Suppressor macrophage treated with lipopolysaccharide for 1 hour (primary cell): ENCODE measurements at places on chromosomes 5 and 9.

DNA sequence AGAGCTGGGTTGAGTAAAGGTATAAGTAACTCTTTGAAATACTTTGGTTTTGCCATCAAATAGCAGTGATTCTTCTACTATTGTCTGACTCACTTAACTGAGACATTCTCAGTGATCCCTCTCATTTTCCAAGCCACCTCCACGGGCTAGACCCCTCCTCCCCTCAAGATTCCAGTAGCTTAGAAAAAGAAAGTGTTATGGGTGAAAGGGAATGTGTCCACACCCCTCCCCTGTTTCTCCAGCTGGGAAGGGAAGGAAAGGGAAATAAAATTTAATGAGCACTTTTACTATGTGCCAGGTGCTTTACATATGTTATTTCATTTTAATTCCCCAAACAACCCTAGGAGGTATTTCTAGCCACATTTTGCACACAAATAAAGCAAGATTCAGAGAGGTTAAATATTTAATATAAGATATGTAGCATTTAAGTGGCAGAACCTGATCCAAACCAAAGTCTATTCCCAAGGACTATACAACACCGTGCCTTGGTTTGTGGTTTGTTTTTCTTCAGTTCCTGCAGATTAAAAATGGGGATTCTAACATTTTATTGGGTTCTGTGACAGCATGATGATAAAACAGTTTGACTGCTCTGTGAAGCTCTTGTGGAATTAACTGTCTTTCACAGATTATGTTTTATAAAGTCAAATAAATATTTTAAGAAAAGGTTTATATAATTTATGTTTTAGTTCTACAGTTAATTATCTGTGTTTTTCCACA, 135.9 kb downstream of the ZSWIM6 start:
- DNase-seq, result no peak

DNA sequence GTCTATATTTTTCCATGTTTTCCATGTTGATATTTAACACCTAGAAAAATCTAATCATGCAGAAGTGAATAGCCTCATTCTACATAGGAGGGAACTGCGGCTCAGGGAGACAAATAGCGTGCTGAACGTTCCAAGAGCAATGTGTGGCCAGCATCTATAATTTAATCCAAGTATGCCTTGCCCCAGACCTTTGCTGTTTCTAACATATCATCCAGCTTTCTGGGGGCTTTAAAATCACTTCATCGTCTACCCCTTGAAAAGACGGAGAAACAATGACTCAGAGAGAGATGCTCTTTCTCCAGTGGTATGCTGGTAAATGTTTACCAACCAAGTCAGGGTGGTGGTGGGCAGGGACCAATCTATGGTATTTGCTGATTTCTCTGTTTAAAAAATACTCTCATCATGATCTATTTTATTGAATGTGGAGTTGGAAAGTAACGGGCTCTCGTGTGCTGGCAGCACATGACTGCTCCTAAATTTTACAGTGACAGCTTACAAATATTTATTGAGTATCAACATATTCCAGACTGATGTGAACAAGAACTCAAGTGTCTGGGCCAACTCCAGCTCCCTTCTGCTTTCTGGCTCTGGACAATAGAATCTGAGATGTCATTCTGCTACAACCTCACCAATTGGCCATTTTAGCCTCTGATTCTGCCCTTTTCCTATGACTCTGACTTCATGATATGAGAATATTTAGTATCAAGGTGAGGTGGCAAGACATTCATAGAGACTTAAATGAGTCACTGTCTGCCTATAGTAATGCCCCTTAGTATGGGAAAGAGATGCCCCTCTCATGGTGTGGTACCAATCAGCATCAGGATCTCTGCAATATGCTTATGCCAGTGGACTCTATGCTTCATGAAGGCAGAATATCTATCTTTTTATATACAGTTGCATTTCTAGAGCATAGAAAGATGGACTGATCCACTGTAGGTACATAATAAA, 407.4 kb upstream of the TNC start:
- DNase-seq, result no peak

GRCh38 chr9:107175041-107175440, 108.0 kb upstream of the RAD23B start:
- DNase-seq, result peak; percentile 22

DNA sequence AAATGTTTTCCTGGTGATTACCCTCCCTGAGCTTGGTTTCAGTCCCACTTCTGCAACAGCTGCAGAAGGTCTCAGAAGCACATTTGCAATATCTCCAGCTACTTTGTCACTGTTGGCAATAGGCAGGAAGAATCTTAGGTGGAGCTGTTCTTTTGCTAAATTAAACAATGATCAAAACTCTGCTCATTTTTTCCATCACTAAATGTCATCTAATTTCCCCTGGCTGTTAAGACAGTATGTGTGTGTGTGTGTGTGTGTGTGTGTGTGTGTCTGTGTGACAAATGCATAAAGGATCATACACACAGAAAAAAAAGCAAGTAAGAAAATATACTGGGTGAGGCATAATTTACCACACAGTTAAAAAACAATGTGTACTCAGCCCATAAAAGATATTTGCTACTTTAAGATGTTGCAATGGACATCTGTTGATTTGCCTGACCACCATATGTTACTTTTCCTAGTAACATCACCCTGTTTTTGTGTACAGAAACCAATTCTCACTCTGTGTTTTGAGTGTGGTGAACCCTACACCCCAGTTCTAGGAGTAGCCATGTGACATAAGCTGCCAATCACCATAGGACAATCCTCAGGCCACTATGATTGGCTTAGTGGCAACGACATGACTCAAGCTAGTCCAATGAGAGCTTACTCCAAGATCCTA, 572.6 kb upstream of the CLINT1 start:
- DNase-seq, result no peak

- peak; percentile 41 for DNase-seq
Observed at GRCh38 chr5:143220748-143221251, 182.7 kb downstream of the NR3C1 start.

DNA sequence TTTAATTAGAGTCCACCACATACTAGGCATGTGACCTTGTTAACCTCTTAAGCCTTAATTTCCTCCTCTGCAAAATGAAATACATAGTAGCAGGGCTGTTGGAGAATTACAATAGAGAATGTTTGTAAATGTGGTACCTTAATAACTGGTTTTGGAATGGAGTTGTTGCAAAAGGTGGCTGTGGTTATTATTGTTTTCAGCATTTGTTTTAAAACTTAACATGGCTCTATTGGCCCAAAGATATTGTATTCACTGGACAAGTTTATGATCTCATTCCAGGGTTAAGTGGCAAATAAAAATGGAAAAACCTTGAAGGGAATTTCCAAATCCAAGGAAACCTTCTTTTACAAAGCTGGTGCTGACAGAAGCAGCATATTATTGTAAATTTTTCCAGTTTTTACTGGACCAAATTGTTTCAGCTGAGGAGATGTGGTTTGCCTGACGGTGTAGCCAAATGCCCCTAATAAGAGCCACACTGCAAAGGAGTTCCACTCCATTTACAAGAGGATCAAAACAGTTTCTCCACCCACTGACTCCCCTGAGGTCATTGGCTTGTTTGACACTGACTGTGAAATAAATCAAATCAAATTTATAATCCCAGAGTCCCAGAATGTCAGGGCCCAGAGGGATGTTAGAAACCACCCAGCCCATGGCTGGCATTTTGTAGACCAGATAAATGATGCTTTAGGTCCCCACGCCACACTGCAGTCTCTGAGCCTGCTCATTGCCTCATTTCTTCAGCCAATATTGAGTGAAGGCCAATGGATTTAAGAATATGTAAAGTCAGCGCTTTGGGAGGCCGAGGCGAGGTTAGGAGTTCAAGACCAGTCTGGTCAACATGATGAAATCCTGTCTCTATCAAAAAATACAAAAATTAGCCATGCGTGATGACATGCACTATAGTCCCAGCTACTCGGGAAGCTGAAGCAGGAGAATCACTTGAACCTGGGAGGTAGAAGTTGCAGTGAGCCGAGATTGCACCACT, 45.2 kb downstream of the ADRA1B start:
- no peak for DNase-seq

GRCh38 chr5:14516901-14517300, 64.7 kb upstream of the OTULINL start:
- DNase-seq, result no peak

GRCh38 chr5:218457-219291, 554 bp downstream of the SDHA start:
- DNase-seq, result peak; percentile 53

DNA sequence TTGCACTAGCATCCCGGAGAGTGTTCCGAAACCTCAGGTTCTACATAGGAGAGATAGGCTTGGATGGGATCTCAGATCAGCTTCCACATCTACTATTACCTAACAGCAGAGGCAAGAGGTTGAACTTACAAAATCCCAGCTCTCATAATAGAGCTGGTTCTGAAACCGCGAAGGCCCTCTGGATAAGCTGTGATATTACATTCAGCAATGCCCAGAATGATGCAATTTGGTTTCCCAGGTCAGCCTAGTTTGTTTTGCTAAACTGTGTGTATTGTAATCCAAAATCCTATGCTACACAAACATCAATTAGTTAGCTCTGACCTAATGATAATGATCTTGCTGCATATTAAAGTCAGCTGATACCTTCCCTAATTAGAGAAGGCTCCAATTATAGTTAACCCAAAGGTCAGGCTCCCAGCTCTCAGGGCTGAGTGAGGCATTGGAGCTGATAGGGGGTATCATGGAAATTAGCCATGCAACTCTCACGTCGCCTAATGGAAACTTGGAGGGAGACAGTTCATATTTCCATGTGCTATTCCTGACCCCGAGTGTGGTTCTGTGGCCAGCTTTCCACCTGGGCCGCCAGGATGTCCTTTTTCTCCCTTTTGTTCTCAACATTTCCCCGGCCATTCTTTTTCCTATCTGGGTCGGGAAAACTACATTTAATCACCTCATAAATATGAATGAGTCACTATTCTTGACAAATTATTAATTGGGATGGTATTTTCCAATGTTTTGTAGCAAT, 278.4 kb upstream of the IRX1 start:
- no peak for DNase-seq

- peak; percentile 84 for DNase-seq
Observed at GRCh38 chr5:132065351-132065937, 5.0 kb downstream of the IL3 start.

DNA sequence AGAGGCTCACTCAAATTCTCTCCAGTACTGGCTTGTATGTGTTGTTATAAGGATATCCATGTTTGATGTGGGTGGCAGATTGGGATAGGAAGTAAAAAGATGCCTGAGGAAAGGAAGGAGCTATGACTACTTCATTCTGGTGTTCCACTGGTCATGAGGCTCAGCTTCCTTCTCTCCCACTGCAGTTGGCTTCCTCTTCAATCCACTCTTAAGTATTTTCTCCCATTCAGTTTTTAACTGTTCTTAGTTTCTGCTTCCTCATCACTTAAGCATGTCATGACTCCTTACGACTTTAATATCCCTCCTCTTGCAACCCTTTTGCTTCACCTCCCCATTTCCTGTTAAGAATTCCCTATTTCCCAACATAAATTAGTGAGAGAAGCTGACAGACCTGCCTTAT, 81.1 kb downstream of the PJA2 start:
- DNase-seq, result peak; percentile 36

DNA sequence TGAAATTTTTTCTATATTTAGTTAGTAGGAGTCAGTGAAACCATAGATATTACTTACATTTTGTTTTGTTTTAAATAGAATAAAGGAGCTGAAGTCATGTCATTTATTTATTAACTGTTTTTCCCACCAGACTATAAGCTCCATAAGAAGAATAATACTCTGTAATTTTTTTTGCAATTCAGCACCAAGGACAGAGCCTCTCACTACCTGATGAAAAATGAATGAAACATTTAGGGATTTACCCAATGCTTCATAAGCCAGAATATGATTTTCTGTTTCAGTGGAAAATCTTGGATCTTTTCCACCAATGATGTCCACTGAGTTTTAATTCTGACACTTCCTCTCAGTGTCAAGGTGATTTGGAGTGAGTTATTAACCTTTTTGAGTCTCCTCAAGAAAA, 624.9 kb upstream of the GRAMD2B start:
- DNase-seq, result peak; percentile 2

DNA sequence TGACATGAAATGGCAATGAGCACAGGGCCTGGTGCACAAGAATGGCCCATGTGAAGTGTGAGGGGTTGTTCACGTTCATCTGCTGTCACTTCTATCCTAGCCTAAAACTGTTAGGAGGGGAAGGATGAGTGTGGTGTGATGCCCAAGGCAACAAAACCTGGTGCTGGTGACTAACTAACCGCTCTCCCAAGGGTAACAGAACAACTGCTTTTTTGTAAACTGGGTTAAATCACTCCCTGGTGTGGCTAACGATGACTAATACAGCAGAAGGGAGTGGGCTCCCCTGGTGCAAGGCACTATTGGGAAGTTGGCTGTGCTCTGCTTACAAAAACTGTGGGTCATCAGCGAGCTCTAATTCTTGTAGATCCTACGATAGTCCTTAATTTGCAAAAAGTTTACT, 103.2 kb upstream of the VCAN start:
- DNase-seq, result peak; percentile 96

DNA sequence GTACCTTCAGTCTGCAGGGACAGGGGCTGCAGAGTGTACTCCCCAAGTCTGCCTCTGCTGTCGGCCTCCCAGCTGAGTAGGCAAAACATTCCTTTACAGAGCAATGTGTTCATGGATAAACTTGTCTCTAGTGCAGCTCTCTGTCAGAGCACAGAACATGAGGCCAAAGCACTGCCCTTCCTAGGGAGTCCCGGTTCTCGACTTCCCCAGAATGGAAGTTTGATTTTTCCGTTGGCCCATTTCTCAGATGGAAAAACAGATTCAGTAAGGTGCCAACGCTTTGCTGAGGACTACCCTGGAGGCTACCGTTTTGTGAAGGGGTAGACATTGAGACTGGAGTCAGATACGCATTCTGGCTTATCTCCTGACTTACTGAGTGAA, 422 bp upstream of the TRIM32 start:
- no peak for DNase-seq

- peak; percentile 86 for DNase-seq
Observed at GRCh38 chr5:6732634-6733410, 19.6 kb downstream of the TENT4A start.

DNA sequence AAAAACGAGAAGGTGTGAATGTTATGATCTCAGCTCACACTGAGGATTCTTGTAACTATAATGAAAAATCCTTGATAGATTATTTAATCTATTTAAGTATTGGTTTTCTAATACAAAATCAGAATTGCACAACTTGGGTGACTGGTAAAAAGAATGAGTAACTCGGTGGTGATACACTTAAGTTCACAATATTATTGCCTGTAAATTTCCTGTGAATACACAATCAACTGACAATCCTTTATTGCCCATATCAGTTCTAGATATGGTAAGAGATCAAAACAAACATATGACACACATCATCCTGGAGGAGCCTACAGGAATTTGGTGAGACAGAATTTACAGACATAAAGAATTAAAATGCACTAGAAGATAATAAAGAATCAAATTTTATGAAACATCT, 14.1 kb upstream of the LURAP1L start:
- no peak for DNase-seq

GRCh38 chr5:52013523-52013922, 630.3 kb downstream of the ISL1 start:
- DNase-seq, result no peak

- DNase-seq, result no peak
Observed at GRCh38 chr5:34496260-34496691, 159.9 kb upstream of the RAI14 start.

DNA sequence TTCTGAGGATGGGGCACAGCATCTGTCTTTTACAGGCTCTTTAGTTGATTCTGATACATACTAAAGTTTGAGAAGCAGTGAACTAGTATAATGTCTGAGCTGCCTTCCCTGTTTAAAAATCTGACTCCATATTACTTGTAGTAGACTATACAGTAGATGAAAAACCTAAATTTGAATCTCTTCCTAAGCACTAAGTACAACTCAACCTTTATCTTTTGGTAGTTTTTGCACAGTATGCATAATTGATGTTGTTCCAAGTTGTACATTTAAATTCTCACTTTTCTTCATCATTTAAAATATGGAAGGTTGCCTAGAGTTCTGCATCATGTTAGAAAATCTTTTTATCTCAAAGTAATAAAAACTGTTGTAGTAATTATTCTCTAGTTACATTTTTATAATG, 98.6 kb upstream of the CKMT2 start:
- no peak for DNase-seq
